ENCODE measurements at places on chromosomes 2 and 18. TPM values are rescaled to one million over a fixed set of nuclear protein-coding genes. Genes with fewer than 3 reads are reported as not detected.

GRCh38 chr2:143088388-143088787 is 40.8 kb upstream of the ARHGAP15 start:
- no peak for DNase-seq

DNA sequence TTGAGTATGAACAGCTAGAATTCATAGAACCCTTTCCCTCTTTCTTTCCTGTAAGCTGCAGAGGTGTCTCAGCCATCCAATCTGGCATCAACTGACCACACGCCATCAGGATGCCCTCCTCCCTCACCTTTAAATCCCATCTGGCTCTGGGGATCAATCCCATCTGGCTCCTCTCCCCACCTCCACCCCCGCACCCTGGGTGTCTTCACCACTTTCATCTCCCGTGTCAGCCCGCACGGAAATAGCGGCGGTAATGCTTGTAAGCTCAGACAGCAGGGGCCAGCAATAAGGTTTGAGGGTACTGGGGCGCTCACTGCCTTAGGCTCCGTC is 508 bp upstream of the TUBA4B start:
- DNase-seq, result no peak

DNA sequence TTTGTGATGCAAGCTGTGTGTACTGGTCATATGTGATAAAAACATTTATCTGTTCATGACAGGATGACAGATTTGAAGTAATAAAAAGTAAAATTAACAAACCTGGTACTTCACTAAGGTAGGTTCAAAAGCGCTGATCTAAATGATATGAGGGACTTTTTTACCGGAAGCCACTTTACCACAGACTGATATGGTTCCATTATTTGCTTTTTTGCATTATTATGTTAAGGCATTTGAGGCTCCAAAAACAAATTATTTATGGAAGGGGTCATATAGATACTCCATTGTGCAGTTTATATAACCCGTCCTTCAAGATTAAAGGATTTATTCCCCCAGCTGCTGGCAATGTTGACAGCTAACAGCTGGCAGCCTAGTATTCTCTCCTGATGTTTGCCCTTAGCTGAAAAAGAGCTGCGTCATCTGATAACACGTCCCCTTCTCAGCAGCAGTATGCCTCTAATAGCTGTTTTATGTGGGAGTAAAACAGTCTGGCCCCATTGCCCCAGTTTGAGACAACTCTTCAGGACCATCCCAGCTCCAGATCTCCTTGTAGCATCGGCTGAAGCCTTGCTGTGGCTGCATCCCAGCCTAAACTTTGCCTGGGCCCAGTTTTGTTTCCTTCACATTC is 84.8 kb upstream of the XIRP2 start:
- DNase-seq, result no peak

DNA sequence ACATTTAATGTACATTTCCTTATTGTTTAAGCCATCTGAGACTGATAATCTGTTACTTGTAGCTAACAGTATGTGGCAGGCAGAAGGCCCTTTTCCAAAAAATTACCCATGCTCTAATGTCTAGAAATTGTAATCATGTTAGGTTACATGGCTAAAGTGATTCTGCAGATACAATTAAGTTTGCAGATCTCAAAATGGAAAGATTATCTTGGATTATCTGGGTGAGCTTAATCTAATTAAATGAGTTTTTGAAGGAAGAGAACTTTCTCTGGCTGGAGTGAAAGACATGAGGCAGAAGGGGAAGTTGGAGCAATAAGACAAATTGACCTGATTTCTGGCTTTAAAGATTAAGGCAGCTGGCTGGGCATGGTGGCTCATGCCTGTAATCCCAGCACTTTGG is 76.3 kb downstream of the MBD2 start:
- no peak for DNase-seq

GRCh38 chr2:31263636-31264190 is 29.8 kb downstream of the EHD3 start:
- no peak for DNase-seq

GRCh38 chr2:230205721-230206120 is 14.1 kb downstream of the SP110 start:
- DNase-seq, result no peak

- DNase-seq, result no peak
These were observed 71.3 kb downstream of the SMC6 start for GRCh38 chr2:17682098-17682857.

GRCh38 chr2:45786836-45787357 is 135.4 kb downstream of the PRKCE start:
- peak; percentile 76 for DNase-seq

- DNase-seq, result no peak
These were observed 222.9 kb upstream of the FN1 start for GRCh38 chr2:215658635-215659305.

DNA sequence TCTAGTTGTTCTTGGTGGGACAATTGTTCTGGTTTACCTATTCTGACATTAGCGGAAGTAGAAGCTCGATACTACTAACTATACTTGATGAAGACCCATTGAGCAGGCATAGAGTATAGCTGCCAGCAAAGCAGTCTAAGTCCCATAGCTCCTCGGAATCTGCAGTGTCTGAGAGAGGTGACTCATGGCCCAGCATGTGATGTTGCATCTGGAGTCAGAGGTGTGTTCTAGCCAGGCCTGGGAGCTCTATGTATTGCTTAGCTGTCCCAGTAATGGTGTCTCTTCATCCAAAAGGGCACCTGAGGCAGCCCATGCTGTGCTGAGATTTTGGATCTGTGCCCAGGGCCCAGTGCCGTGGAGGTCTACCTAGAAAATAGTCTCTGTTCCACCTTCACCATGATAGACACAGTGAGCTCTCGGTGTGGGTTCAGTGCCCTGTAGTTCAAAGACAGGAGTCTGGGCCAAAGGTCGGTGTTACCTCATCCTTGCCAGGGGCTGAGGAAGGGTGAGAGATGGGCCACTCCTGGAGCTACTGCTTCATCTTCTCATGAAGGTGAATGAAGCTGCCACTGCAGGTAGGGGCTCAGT is 47.3 kb downstream of the MEX3C start:
- peak; percentile 28 for DNase-seq

GRCh38 chr18:50644146-50644545 is 84.3 kb downstream of the MAPK4 start:
- DNase-seq, result no peak

- no peak for DNase-seq
These were observed at the start of gene EPB41L3 for GRCh38 chr18:5543773-5544389. Gene EPB41L3, minus strand, starts transcription at chr18:5543997. Its CDS starts 54,814 bp downstream, at chr18:5489183.

DNA sequence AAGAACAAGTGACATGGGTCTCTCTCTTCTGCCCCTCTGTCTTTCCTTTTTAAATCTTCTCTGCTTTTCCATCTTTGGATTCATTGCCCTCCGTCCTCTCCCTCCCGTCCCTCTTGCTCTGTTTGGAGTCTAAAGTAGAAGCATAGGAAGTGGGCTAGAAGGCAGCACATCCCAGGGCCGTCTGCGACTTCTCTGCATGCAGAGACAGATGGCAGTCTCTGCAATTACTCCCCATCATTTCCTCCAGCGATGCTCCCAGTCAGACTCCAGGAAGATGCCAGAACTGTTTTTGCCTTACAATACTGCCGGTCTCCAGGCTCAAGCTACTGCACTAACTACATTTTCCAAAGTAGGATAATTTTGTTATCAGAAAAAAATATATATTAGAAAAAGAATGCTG is 35.2 kb upstream of the LPIN2 start:
- no peak for DNase-seq

GRCh38 chr18:52701219-52701935 is 361.4 kb downstream of the DCC start:
- DNase-seq, result no peak

GRCh38 chr2:135963841-135964240 is 21.6 kb downstream of the DARS1 start:
- peak; percentile 71 for DNase-seq

DNA sequence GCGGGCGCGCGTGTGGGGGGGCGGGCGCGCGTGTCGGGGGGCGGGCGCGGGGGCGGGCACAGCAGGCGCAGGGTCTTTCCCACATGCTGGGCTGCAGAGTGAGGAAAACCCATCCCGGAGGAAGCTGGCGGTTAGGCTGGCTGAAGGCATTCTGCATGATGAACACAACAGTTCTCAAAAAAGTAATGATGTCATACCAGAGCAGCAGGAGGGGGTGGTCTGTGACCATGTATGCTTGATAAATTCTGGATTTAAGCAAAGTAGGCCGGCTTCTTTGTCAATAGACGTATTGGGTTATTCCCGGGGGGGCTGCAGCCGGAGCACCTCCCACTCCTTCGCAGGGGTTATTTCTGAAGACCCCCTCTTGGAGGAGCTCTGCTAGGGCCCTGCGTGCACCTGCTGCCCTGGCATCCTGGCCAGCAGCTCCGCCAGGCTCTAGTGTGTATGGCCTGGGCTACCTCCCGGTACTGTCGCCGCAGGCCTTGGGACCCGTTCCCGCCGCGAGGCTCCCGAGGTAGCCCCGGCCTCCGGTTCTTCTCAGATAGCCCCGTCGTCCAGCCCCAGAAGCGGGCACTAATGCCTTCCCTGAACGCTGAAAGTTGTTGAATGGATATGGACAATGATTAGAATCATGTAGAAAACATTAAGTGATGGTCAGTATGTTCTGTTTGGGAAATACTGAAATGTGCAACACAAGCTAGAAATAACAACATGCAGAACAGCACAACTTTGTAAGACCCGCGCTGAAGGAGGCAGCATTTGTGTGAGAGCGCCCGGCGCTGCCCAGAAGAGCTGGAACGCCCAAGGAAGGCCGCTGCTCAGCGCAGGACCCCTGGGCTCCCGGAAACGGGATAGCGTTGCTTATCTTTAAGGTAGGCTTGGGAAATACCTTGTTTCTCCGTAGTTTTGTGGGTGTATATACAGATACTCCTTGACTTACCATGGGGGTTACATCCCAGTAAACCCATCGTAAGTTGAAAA is 101.4 kb upstream of the RAB6C start:
- DNase-seq, result peak; percentile 13

GRCh38 chr2:198639580-198639979 is 818.2 kb downstream of the SATB2 start:
- DNase-seq, result no peak

DNA sequence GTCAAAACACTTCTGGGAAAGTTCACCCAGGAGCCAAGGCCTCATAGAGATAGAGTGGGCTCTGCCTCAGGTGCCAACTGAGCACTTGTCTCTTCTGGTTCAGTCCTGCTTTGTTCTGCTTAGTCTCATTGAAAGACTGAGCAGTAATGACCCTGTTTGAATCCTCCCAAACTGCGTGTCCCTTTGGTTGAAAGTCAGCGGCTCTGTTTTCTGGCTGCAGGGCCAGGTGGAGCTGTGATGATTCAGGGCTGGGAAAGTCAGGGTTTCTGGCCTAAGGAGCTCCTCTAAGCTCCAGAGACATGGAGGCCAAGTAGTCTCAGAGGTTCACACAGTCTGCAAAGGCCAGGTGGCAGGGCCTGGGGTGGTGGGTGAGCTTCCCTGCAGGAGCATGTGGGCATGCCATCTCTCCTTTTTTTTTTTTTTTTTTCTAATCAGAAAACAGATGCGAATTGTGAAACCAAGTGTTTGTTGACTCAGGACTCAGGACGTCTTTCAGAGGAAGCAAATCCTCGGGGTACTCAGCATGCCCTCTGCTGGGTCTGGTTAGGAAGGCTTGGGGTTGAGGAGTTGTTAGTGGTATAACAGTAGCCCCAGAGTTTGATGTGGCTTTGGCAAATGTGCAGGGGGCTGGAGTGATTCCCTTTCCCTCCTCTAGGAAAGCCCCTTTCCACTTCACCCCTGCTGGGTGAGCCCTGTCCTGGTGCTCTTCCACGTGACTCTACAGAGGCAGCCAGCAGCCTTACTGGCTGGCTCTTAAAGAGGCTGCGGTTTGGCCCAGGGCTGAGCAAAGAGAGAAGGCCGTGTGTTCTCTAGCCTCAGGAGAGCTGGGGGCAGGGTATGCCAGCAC is 38.3 kb downstream of the TMEM17 start:
- DNase-seq, result peak; percentile 16

DNA sequence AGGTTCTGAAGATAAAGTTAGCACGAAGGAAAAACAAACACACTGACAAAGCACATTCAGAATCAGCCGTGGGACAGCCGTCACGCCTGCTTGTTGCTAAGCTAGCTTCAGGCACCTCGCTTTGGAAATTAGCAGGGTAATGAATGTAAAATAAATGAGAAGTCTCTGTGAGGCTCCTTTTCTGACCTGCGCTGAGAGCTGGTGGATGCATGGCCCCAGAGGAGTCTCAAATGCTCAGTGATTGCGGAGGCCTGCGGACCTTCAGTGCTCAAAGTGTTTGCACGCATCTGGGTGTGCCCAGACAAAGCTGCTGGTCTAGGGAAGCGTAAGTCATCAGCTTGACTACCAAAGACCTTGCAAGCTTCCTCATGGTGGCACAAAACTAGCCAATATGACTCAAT is 50.6 kb downstream of the CD8B2 start:
- no peak for DNase-seq

GRCh38 chr2:58916063-58916462 is 674.9 kb upstream of the FANCL start:
- no peak for DNase-seq

DNA sequence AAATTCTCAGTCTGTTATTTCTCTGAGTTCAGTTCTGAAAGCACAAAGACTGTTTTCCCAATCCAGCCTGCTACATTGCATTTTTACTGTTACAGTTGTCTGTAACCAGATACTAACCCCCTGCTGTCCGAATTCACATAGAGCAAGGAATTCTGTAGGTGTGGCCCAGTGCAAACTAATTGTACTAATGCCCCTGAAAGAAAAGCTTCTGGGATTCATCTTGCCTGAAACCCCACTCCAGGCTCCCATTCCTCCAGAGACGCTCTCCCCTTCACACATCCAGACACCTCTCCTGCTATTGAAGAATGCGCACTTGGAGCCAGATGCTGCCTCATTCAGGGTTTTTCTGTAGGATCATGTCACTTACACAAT is 127.0 kb downstream of the TTC32 start:
- no peak for DNase-seq

GRCh38 chr2:10258326-10258725 is 44.4 kb upstream of the HPCAL1 start:
- DNase-seq, result no peak

GRCh38 chr2:238006510-238006909 is 39.7 kb downstream of the UBE2F start:
- no peak for DNase-seq

- peak; percentile 28 for DNase-seq
These were observed 4.6 kb downstream of the CDCA7 start for GRCh38 chr2:173359231-173359630.

DNA sequence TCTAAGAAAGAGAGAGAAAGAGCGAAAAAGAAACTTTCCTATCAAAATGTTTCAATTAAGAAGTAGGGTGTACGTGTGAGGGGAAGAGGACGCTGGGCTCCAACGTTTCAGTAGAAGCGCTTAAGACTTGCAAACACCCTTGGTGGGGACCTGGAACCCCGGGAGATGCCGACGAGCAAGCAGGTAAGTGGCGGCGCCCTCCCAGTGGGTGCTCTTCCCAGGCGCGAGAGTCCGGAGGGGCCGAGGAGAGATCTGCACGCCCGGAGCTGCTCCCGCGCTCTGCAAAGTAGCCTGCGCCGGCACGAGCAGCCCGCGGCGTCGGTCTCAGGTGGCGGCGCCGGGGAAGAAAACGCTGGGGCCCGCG is 678 bp upstream of the OTX1 start:
- no peak for DNase-seq

GRCh38 chr18:75211953-75212750 is 1.6 kb downstream of the TSHZ1 start:
- DNase-seq, result peak; percentile 62

- no peak for DNase-seq
These were observed 63.2 kb downstream of the CCBE1 start for GRCh38 chr18:59633961-59634485.

Gene DUSP19
- total RNA-seq, result 1.6 TPM

Gene PJVK
- 1.3 TPM for total RNA-seq

Gene CDKL4
- total RNA-seq, result 4.3 TPM

Gene FOXD4L1
- under 0.01 TPM for total RNA-seq

Gene ABCG5
- not detected for total RNA-seq
